ENCODE measurements at places on chromosomes 5 and 9.

GRCh38 chr9:136604823-136605525 lies 57.7 kb upstream of the EGFL7 start:
- DNase-seq, result no peak

DNA sequence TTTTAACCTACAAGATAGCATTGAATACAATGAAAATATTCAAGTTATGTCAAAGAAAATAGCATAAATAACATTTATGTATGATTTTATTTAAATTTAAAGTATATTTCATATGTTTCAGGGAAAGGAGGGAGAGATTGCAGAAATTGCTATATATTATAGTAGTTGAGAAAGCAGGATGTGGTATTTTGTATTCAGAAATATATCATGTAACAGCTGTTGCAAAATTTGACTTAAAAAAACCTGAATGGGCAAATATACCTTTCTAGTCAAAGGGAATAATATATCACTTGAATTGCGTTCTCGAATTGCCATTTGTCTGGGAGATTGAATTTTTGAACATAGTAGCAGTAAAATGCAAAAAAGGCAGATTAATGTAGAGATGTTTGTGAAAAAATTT lies 80.6 kb downstream of the PAM start:
- no peak for DNase-seq

DNA sequence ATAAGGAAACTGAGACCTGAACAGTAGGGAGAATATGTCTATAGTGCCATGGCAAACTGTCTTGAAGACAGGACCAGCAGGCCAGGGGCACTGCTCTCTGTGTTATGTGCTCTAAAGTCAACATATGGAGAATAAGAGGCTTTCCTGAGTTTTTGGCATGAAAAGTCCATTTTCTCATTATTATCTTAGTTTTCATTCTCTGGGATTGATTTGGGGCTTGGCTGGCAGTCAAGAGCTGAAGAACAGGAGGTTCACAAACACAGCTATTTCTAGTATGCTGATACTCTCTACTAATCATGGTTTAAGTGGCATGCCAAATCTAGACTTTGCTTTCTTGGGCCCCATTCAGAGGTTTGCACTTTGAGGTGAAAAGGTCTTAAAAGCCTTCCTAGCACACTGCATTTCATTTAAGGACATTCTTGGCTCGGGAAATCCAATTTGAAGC lies 404.4 kb downstream of the ZNF608 start:
- DNase-seq, result no peak

DNA sequence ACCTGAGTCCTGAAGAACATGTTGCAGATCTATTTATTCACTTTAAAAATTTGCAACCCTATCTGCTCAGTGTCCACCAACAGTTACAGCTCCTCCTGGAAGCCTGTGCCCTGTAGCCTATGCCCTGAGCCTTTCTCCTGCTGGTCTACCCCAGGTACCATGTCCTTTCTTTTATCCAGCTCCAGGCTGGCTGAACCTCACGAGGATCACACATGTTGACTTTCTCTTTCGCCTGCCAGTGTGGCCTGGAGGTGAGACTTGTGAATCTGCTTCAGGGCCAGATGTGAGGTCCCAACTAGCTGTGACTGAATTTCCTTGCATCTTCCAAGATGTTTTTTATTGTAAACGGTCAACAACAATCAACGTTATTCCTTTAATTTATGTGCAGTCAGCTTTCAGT lies 70.7 kb downstream of the GDNF start:
- DNase-seq, result no peak

- peak; percentile 15 for DNase-seq
Measured at GRCh38 chr9:99660191-99660636, 161.5 kb upstream of the NR4A3 start.

DNA sequence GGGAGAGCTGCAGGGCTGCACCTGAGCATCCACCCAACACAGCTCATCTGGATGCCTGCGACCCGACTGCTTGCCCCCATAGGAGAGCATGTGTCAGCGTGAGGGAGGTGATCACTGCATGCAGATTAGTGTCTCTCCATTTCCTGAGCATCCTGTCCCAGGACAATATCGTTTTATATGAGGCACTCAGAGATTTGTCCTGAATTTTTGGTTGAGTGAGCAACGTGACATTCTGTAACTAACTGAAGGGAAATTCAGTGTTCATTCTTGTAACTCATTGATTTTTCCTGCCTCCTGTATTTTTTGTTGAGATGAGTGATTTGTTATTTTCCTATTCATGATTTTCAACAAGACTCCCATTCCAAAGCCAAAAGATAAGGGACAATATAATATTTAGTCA lies 20.7 kb upstream of the ANKRD34B start:
- DNase-seq, result no peak

All from activated CD4-positive, alpha-beta T cell treated with anti-CD3 and anti-CD28 coated beads, Interleukin-2, Interleukin-6, amounts not matched to agents 100 ng/mL and 50 ng/mL, durations not matched to agents 16 hours and 8 hours (primary cell).